ENCODE measurements at places on chromosomes 5 and 9. TPM values are rescaled to one million over a fixed set of nuclear protein-coding genes. Genes with fewer than 3 reads are reported as not detected.
A peak's percentile ranks its signal among the peaks of the same experiment; 100 is the strongest.

The DMRTA1 gene
- 0.20 TPM for polyA plus RNA-seq

The EIF4E1B gene
- polyA plus RNA-seq = not detected

The CARD6 gene
- polyA plus RNA-seq = 3.8 TPM

The UGT3A1 gene
- not detected for polyA plus RNA-seq

The GADD45G gene
- polyA plus RNA-seq = 17.6 TPM

The GABRA1 gene
- not detected for polyA plus RNA-seq

The PRR16 gene
- 1.1 TPM for polyA plus RNA-seq

The MAST4 gene
- polyA plus RNA-seq = 9.3 TPM

The PDE6A gene
- not detected for polyA plus RNA-seq

The ZNF484 gene
- polyA plus RNA-seq = 1.5 TPM

The PTGER4 gene
- 6.8 TPM for polyA plus RNA-seq

- no peak for DNase-seq
Measured at GRCh38 chr9:21854594-21854993, 52.2 kb downstream of the MTAP start.

DNA sequence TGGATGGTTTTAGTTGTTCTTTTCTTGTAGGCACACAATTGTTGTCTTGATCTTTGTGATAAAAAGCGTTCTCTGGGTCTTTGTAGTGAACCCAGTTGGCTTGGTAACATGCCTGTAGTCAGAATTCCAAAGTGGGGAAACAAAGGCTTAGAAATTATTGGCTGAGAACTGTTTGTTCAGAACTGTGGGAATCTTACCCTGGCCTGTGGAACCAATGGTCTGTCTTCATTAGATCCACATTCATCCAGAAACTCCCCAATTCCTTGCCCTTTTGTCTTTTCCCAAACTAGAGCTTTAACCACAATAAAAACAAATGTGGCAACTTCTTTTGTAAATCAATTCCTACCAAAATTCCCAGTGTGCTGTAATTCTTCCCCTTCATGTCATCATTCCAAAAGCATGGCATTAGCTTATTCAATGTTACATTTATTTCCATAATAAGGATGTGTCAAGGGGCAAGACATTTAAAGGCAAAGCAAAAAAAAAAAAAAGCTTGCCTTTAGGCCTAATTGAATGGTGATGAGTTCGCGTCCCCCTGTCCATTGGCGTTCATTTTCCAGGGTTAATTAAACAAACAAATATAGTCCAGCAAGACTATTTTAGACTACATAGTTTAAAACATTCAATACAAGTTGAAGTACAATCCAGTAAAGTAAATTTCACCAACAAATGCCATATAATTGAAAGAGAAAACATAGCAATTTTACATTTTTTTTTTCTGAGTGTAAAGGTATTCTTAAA lies 249.8 kb upstream of the ZNF608 start:
- DNase-seq = no peak

GRCh38 chr5:123035918-123036390 lies 571 bp downstream of the PPIC start:
- DNase-seq = peak; percentile 78

DNA sequence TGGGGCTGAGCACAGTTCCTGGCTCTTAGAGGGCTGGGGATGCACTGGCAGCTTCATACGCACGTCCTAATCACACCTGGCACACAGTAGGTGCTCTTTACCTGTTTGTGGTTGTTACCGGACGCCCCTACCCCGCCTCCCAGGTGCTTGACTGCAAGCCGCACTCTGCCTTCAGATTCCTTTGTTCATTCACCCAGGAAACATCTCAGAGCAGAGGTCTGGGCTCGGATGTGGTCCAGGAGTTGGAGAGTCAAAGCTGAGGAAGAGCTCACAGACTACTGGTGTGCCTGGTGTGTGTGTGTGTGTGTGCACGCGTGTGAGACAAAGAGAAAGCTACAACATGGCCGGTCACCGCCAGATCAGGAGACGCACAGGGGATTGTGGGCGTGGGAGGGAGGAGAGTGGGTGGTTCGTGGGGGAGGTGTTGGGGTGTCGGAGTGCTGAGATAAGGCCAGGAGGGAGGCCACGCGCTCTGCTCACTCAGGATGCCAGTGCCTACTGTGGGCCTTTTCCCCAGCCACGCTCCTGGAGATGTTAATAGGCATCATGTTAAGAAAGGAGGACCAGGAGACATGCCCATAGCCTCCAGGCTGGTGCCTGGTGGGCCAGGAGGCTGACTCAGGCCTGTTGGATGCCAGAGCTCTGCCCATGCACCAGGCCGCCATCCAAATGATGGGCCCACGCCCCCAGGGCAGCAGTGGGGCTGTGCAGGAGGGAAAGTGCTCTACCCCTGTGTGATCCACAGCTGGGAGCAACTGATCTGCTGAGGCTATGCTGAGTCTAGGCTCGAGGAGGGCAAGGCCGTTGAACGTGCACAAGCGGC lies 39.9 kb downstream of the CRB2 start:
- no peak for DNase-seq

DNA sequence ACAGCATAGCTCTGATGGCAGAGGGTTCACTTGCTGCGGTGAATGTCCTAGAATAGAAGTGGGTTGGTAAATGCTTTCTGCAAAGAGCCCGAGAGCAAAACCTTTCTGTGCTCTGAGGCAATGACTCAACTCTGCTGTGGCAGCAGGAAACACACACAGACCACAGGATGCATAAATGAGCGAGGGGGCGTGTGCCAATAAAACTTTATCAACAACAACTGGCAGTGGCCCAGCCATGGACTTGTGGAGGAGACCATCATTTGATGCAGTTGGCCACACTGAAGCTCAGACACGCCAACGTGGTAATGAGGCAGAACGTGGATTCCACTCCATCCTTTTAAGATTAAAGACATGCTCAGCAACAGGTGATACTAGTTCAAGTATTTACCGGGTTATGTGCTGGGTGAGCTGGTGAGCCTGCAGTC lies 6.8 kb downstream of the MRPL36 start:
- DNase-seq = peak; percentile 81

- no peak for DNase-seq
Measured at GRCh38 chr5:17441351-17441750, 56.7 kb upstream of the TAF11L2 start.

DNA sequence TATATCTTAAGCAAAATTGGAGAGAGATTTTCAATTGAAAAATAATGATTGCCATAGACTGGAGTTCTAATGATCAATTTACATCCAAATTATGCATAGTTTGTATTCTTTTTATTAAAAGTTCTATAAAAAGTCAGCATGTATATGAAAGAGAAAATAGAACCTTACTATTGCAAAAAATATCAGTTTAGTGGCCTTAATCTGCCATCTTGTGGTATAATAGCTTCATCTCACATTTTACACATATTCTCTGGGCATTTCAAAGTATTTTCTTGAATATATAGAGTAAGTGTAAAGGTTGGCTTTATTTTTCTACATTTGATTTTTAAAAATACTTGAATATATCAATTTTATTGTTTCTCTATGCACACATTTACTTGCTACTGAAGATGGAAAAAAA lies 1858.6 kb upstream of the CDH9 start:
- DNase-seq = no peak

GRCh38 chr5:165157219-165157618 lies 1651.8 kb downstream of the MAT2B start:
- no peak for DNase-seq

DNA sequence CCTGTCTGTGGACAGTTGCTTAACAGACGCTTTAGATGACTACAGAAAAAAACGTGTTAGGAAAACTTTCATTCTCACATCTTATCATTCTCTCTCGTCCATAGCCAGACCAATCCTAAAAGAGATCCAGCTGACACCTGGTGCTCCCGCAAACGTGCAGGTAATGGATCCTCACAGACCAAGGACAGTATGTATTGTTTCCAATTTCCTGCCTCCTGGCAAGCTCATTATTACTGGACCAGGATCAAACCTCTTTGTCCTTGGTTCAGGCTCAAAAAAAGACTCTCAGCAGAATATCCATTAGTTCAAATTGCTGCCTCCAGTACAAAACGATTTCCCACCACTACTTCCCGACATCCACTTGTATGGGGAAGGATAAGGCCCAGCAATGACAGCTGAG lies 62.4 kb downstream of the SERINC5 start:
- DNase-seq = no peak

GRCh38 chr9:636931-637591 lies 204.4 kb upstream of the DMRT1 start:
- DNase-seq = no peak

GRCh38 chr5:53923961-53924360 lies 363.5 kb downstream of the NDUFS4 start:
- no peak for DNase-seq

DNA sequence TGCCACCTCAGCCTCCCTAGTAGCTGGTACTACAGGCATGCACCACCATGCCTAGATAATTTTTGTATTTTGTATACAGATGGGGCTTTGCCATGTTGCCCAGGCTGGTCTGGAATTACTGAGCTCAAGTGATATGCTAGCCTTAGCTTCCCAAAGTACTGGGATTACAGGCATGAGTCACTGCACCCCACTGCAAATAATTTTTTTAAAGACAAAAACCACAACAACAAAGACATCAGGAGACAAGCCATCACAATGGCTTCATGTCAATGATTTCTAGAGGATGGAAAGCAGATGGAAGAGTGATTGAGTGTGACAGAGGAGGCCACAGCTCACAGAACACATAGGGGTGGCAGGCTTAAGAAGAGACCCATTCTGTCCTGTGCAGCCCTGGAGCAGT lies 97.9 kb upstream of the PCSK1 start:
- DNase-seq = no peak

DNA sequence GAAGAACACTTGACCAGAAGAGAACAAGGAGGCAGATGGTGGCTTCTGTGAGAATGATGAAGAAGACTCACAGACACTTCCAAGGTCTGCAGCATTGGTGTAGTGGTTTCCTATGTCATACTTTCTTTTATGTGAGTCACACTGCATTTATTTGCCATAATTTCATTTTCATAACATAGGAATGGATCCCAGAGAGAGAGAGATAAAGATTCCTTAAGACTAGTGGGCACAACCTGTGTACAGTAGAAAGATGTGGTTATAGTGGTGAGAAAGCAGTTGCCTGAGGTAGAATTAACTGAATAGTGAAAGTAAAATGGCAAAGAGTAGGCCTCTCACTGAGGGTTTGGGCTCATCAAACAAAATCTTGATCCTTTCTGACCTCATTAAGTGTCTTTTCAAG lies 7.6 kb upstream of the CCDC152 start:
- DNase-seq = no peak

GRCh38 chr5:62727861-62728260 lies 149.2 kb downstream of the LRRC70 start:
- DNase-seq = no peak

- DNase-seq = no peak
Measured at GRCh38 chr5:154196281-154196680, 5.7 kb downstream of the GALNT10 start.

- DNase-seq = no peak
Measured at GRCh38 chr5:72415616-72416325, 91.4 kb downstream of the ZNF366 start.

DNA sequence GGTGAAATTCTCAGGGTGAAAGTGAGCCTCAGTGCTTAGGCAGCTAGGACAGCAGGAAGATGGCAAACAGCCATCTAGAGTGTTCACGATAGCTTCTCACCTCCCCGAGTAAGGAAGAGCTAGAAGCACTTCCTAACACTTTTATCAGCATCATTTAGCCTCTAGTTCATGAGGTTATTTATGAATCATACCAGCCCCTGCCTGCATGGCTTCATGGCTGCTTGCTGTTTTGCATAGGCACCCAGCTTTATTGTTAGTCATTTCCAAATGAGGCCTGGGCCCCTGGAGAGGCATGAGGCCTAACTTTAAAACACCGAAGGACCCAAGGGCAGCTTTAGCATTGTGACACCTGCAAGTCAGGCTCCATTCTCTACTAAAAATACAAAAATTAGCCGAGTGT lies 134.9 kb upstream of the PANK3 start:
- DNase-seq = no peak
